ENCODE measurements at places on chromosomes 4 and X.

DNA sequence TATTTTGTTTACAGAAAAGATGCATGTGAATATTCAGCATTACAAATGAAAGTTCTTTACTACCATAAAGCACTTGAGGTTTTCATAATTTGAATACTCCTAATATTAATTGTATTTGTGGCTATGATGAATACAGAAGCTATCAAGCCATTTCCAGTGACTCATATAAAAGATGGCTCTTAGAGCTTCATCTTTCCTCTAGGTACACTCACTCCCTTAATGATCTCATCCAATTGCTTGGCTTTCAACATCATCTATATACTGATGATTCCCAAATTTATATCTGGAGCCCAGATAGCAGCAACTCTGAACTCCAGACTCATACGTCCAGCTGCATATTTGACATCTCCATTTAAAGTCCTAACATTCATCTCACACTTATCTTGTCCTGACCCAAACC, 183.4 kb upstream of the FAM241A start:
- no peak for DNase-seq

DNA sequence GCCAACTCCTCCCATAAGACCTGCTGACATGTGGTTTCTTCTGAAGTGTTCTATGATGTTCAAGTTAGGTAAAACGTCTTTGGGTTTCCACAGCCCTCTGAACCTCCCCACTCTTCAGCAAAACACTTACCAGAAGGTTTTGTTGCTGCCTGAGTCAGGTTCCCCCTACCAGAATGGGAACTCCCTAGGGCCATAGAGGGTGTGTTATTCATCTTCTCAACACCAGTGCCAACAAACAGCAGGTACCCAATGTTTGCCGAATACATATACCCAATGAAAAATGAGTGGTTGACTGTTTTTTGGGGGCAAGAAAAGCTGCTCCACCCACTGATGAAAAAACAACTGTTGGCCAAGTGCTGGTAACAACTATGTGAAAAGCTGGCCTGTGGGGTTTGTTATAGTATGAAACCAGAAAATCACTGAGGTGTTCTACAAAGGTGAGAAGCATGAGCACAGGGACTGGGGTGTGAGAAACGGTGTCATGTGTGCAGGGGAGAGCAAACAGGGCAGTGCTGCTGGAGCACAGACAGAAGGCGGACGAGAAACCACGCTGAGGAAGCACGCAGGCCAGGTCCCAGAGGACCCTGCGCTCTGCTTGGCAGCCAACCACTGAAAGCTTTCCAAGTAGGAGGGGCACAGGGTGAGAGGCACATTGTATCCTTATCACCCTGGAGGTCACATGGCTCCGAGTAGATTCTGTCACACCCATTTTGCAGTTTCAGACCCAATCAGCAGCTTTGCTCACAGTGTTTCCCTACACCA, 28.8 kb downstream of the ATP8A1 start:
- no peak for DNase-seq

DNA sequence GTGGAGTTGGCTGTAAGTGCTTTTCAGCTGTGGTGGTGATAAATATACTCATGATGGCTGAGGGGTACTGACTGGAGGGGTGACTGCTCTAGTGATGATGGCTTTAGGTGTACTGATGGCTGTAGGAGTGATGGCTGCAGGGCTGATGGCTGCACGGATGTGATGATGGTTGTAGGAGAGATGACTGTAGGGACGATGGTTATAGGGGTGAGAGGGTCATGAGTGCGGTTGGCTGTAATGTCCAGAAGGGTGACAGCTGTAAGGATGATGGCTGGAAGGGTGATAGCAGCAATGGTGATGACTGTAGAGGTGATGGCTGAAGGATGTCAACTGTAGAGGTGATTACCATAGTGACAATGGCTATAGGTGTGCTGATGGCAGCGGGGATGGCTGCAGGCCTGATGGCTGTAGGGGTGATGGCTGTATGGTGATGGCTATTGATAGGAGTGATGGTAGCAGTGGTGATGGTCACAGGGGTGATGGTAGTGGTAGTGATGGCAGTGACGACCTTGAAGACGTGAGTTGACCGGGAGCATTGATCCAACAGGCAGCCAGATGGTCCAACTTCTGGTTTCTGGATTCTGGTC, 570 bp upstream of the SASH3 start:
- no peak for DNase-seq

- DNase-seq = no peak
Measured at GRCh38 chrX:122046815-122047214, 999.4 kb downstream of the GLUD2 start.

- no peak for DNase-seq
Measured at GRCh38 chrX:18861511-18861910, 122.4 kb downstream of the PHKA2 start.

- DNase-seq = no peak
Measured at GRCh38 chr4:30950737-30951136, 230.6 kb downstream of the PCDH7 start.

- no peak for DNase-seq
Measured at GRCh38 chr4:119664168-119664907, 35.7 kb upstream of the PDE5A start.

DNA sequence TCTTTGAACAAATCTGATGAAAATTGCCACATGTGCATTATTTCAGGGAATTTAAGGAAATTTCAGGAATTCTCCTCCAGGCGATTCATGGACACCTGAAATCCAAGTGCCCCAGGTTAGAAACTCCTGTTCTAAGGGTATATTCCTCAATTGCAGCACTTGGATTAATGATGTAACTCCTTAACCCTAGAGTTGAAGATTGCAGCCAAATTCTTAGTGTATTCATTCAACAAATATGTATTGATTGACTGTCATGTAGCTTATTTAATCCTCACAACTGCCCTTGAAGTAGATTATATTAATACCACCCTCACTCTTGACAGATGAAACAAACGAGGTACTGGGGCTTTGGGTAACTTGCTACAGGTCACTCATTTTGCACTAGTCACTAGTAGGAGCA, 11.3 kb downstream of the CETN2 start:
- no peak for DNase-seq

- DNase-seq = peak; percentile 10
Measured at GRCh38 chr4:1646690-1647089, 37.4 kb downstream of the FAM53A start.

DNA sequence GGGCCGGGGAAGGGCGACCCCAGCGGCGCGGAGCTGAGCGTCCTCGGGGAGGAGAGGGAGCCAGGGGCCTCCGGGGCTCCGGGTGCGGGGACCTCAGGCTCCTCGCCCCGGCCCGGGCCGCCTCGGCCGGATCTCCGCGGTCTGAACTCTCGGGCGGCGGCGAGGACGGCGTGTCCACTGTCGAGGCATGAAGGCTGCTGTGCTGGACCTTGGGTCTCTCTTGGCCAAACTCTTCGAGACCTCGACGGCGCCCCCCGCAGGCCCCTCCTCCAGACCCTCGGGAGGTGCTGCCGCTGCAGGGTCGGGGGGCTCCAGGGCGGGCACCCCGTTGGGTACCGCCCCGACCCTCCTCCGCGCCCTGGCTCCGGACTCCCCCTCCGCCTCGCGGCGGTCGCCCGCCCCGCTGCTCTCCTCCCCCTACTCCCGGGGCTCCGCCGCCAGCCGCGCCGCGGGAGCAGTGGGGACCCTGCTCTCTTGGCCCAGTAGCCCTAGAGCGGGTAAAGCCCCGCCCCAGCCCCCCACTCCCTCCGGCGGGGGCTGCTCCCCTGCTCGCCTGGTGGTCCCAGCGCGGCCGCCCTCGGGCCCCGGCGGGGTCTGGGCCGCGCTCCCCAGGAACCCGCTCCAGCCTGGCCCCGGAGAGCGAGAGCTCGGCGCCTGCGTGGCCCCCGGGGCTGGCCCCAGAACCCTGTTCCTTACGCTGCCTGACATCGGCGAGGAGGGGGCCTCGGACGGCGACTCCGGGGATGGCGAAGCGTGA, 564 bp downstream of the FAM149A start:
- DNase-seq = peak; percentile 57

- no peak for DNase-seq
Measured at GRCh38 chr4:53365121-53365485, 758 bp downstream of the SCFD2 start.

GRCh38 chrX:10769195-10769594, 148.8 kb upstream of the MID1 start:
- no peak for DNase-seq

- DNase-seq = no peak
Measured at GRCh38 chr4:83618431-83618830, 82.5 kb downstream of the GPAT3 start.

DNA sequence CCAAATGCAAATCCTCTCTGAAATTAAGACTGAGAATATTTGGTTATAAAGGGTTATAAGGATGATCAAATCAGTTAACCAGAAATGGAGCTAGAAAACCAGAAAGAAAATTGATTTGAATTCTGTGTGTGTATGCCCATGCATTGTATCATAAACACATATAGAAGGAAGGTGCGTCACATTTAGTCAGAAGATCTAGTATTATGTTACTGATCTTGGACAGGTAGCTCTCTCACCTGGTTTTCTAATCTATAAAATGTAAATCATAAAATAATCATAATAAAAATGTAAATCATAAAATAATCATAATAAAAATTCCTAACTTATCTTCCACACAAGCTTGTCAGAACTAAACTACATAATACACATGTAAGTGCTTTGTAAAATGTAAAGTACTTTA, 78.8 kb downstream of the BMP3 start:
- no peak for DNase-seq

DNA sequence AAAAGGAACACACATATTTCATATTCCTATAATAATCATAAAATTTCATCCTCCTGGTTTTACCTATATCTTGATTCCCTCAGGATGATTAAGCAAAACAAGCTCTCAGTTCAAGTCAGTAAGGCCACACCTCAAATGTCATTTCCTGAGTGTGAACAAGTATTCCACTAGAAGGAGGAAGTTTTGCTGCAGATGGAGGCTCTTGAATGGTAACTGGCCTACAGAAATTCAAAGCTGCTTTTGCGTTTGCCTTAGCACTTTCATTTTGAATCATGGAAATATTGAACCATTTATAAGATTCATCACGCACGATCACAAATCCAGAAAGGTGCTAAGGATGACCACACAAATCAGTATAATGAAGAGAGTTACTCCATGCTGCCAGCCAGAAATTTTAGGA, 254.4 kb upstream of the CXXC4 start:
- DNase-seq = no peak

GRCh38 chr4:65069177-65069576, 601.1 kb downstream of the EPHA5 start:
- DNase-seq = no peak

GRCh38 chr4:69617083-69617694, 22.3 kb downstream of the UGT2A2 start:
- no peak for DNase-seq
